Stimulated activated CD8-positive, alpha-beta memory T cell treated with anti-CD3 and anti-CD28 coated beads, Interleukin-7, amount 100 ng/mL, for 24 hours (primary cell): ENCODE measurements at places on chromosomes 1 and 21.

DNA sequence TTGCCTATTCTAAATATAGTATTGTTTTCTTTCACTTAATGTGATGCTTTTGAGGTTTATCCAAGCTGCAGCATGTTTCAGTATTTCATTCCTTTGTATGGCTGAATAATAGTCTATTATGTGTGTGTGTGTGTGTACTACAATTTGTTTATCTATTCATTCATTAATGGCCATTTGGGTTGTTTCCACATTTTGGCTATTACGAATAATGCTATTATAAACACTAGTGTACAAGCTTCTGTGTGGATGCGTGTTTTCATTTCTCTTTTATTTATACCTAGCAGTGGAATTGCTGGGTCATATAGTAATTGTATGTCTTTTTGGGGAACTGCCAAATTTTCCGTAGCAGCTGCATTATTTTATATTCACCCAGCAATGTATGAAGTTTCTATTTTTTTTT is 15.0 kb upstream of the THEM5 start:
- no peak for DNase-seq

GRCh38 chr1:58975888-58976287 is 192.0 kb upstream of the JUN start:
- DNase-seq: no peak

DNA sequence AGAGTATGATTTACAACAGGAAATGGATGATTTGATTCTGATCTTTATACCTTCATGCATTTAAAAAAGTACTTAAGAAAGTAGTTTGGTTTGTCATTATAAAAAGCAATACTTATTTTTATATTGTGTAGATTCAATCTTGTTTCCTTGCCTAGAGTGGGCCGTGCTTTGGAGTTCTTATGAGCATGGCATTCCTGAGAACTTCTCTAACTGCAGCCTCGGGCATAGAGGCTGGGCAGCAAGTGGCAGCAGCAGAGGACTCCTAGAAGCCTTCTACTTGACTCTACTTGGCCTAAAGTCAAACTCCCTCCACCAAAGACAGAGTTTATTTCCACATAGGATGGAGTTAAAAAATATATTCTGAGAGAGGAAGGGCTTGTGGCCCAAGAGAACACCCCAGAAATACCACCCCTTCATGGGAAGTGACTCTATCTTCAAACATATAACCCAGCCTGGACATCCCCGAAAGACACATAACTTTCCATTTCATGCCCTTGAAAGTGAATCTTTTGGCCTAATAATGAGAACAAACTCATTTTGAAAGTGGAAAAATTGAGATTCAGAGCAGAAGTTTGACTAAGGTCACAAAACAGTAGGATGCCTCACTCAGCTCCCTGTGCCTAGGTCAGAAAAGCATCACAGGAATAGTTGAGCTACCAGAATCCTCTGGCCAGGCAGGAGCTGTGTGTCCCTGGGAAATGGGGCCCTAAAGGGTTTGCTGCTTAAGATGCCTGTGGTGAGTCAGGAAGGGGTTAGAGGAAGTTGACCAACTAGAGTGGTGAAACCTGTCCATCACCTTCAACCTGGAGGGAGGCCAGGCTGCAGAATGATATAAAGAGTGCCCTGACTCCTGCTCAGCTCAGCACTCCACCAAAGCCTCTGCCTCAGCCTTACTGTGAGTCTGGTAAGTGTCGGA is at the start of gene IVL:
IVL (plus strand) TSS at position 861 of the 916 bp plus-strand sequence. CDS start 1,252 bp downstream, outside the sequence.
- DNase-seq: no peak

DNA sequence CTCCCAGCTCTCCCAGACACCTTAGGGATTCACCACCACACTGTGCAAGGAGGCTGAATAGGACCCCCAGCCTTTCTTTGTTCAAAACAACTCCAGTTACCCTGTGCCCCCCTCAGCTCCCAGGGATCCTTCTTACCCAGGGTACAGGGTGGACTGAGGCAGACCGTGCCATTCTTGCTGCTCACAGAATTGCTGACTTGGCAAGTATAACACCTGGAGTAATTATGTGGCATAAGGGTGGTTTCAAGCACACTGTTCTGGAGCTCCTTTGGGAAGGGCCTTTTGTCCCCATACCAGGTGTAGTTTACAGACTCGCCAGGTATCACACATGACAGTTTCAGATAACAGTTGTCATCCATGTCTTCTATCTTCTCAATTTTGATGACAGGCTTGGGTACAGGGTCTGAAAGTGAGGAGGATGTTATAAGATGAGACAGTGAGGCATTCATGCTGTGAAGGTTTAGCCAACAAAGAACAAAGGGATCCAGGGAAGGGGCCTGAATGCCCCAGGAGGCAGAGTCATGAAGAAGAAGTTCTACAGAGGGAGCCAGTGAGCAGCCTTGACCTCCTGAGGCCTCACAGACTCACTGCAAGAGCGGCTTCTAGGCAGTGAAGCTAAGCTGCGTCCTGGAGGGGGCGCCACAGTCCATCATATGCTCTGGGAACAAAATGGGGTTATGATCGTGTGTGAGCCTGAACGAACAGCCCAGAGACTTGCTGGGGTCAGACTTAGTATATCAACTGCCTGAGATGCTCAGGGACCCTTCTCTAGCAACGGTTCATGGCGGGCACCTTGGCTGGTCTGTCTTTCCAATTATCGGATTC is 30.3 kb downstream of the CD48 start:
- DNase-seq: peak; percentile 71

GRCh38 chr1:1371364-1371745 is 3.7 kb downstream of the AURKAIP1 start:
- no peak for DNase-seq

DNA sequence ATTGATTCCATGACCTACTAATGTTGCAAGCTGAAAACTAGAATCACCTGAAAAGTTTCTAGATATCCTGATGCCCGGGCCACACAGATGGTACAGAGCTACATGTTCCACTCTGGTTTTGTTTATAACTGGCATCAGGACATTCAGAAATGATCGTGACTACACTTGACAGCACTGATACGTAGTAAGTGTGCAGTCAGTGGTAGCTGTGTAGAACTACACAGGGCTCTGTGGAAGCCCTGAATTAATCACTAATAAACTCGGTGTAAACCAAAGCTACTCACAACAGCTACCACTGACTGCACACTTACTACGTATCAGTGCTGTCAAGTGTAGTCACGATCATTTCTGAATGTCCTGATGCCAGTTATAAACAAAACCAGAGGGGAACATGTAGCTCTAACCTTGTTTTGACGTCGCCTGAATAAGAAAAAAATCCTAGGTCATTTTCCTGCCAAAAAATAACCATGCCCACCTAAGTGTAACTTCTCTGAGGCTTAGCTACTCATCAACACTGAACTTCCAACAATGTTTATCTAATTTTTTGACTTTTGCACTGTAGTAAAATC is 149.7 kb downstream of the TGFBR3 start:
- DNase-seq: no peak

- no peak for DNase-seq
Observed at GRCh38 chr1:55695552-55695951, 480.4 kb upstream of the USP24 start.

- DNase-seq: no peak
Observed at GRCh38 chr1:32071758-32072621, 749 bp upstream of the TMEM39B start.

- DNase-seq: no peak
Observed at GRCh38 chr1:42259739-42260064, 75.3 kb downstream of the FOXJ3 start.

DNA sequence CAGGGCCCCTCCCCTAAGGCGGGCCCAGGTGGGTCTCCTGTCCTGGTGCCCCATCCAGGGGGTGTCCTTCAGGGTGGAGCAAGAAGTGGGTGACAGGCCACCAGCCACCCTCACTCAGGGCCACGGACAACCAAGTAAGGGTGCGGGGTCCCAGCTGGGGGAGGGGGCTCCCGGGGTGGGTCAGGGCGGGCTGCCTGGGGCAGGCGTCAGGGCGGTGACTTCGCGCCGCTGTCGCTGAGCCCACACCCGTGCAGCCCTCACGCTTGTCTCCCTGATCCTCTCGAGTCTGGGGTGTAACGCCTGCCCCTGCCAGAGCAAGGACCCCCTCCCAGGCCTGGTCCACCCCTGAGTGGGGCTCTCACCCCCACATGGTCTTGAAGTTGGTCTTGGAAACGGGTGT is 22.2 kb downstream of the ARHGEF16 start:
- no peak for DNase-seq

GRCh38 chr21:36535618-36536241 is 55.8 kb upstream of the CLDN14 start:
- no peak for DNase-seq

- DNase-seq: no peak
Observed at GRCh38 chr1:32353431-32353830, 8.9 kb downstream of the FAM229A start.

DNA sequence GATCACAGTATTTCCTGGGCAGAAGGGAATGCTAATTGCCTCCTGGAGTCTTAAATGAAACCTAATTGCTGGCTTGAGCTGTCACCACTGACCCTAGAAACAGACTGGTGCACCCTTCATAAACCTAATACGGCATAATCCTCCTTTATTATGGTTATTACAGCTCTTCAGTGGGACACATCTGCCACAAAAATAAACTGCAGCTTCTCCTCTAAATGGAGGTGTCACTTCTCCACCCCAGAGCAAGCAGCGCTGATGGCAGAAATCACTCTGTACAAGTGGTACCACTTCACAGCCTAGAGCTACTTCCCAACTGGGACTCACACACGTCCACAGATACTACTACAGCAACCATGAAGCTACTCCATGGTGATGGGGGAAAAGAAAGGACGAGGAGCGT is 11.1 kb downstream of the PTPN14 start:
- no peak for DNase-seq

DNA sequence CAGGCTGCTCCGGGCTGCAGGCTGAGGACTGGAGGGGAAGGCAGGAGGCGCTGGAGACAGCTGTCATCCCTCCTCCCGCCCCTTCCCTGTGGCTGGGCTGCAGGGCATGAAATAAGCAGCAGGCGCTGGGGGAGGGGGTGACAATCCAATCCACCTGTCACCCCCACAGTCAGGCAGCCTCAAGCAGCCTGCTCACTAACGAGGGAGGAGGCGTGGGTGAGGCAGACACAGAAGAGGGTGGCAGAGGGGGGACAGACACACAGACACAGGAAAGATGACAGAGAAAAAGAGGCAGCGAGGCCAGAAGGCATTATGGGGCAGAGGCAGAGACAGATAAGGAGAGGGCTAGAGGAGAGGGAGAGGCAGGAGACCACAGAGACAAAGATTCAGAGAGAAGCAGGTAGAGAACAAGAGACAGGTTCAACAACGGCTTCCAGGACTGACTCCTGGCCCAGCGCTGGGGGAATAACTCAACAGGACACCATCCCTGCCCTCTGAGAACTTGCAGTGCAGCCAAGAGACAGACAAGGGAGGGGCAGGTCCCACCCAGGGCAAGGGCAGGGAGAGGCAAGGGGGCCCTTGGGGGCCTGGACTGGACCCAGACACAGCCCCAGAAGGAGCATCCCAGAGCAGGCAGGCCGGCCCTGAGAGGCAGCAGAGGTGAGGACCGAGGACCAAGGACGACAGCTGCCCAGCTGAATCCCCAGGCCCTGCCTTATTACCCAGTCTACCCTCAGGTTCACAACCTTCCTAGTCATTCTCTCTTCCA is 11.2 kb downstream of the MEF2D start:
- no peak for DNase-seq

- DNase-seq: no peak
Observed at GRCh38 chr1:29511436-29511835, 275.1 kb downstream of the PTPRU start.

DNA sequence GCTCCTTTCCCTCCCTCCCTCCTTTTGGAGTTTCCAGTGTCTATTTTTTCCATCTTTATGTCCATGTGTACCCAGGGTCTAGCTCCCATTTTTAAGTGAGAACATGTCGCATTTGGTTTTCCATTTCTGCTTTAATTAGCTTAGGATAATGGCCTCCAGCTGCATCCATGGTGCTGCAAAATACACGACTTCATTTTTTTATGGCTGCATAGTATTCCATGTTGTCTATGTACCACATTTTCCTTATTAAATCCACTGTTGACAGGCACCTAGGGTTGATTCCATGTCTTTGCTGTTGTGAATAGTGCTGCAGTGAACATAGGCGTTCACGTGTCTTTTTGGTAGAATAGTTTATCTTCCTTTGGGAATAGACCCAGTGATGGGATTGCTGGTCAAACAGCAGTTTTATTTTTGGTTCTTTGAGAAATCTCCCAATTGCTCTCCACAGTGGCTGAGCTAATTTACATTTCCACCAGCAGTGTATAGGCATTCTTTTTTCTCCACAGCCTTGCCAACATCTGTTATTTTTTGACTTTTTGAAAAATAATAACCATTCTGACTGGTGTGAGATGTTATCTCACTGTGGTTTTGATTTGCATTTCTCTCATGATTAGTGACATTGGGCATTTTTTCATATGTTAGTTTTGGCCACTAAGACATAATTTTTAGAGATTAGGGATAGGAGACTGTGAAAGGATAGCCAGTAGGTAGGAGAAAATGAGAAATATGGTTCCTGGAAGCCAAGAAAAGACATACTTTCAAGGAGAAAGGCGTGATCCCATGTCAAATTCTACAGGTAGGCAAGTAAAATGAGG is 50.4 kb downstream of the ADAMTS1 start:
- DNase-seq: no peak

DNA sequence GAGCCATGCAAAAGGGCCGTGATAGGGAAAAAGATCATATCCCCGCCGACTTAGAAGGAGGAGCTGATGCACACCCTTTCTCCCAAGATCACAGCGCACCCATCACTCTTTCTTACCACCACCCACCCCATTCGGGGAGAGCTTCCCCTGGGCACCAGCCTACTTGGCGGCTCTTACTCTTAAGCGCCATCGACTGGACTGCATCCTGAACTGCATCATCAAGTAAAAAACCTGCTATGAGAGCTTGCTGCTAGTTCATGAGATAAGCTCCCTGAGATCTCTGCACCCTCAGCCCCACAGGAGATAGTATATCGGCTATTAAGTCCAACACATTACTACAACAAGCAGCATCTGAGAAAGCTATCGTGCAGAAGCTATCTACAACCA is 125.1 kb downstream of the BARHL2 start:
- DNase-seq: no peak

GRCh38 chr1:228162286-228163006 is 3.2 kb upstream of the IBA57 start:
- DNase-seq: no peak
